ENCODE measurements at places on chromosomes 2 and 18.

DNA sequence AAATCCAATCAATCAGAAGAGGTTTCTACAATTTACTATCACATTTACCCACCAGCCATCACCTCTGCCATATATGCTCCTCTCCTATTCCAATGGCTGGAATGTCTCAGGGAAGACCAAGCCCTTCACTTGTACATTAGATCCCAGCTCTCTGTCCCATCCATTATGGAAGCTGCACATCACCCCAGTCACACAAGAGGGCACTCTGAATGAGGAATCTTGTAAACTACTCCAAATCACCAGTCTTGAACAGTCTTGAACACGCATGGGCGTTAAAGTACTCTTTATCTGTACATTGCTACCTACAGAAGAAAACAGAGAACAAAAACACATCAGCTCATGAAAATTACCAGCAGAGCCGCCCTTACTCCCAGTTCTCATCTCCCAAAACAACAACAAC lies 38.7 kb downstream of the ZC3H8 start:
- no peak for DNase-seq

- peak; percentile 6 for DNase-seq
Observed at GRCh38 chr18:49400398-49401072, 59.9 kb downstream of the DYM start.

DNA sequence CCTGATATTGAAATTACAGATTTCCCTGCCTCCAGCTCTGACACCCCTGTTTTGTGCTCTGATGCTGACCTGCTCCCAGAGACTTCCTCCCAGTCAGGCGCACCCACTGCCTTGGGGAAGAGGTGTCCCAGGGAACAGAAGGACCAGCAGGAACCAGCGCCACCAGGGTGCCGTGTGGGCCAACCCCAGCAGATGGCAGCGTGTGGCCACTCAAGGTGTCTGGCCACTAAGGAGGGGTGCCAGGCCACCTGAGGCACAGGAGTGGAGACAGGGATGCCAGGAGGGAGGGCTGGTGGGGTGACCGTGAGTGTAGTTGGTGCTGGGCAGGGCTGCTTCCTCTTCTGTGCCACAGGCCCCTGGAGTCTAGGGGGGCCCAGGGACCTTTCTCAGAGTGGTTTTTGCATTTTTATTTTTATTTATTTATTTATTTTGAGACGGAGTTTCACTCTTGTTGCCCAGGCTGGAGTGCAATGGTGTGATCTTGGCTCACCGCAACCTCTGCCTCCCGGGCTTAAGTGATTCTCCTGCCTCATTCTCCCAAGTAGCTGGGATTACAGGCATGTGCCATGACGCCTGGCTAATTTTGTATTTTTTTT lies 56.0 kb downstream of the TEX44 start:
- peak; percentile 84 for DNase-seq

- DNase-seq: no peak
Observed at GRCh38 chr2:18548621-18549020, 11.8 kb downstream of the RDH14 start.

DNA sequence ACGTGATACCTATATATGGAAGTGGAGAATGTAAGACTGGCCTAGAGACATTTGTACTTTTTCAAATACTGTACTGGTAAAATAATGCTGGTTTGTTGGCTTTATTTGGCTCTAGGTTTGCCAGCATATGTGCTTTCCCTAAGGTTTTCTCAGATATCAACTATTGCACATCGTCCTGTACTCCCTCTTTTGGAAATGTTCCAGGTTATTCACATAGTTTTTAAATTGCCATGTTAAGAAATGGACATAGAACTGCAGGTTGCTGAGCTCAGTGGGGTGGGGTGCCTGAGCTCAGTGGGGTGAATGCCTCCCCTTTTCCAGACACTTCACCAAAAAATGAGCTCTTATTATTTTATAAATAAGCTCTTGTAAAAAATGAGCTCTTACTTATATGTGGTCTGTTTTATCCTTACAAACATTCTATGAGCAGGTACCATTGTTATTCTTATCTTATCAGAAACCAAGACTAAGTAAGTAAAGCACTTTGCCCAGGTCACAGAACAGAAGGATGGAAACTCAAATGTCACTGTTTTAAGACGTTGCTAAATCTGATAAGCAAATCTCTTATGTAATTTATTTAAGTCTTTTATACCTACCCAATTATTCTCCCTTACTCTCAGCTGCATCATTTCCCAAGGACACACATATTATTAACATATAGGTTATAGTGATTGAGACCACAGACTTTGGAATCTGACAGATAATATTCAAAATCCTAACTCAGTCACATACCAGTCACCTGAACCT lies 99.0 kb downstream of the CPS1 start:
- no peak for DNase-seq

DNA sequence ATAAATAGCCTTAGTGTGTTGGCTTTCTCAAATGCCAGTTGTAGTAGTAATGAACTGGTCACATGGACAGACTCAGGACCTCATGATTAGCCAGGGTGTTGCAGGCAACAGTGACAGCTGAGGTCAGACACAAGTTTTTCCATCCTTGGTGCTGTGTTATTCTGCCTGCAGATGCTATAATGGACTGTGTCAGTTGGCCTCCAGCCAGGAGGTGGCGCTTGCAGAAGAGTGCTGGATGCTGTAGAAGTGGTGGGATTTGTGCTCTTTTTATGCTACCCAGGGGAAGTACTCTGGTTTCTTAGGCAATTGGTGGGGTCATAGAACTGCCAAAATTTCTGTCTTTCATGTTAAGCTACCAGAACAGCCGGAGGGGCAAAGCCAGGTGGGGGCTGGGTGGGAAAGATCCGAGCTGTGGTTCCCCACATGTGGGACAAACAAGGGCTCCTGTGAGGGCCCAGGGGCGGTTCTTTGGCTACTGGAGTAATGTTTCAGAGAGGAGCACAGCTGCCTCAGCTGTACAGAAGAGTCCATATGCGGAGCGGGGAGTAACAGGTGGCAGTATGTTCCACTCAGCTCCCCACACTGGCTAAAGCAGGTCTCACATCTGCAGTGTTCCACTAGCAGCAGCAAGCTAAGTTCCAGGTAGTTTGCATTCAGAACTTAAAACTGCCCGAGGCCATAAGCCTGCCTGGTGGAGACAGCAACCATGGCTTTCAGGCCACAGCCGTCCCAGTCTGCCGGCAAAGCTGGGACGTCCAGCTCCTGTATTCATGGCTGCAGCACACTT lies 104.4 kb downstream of the GULP1 start:
- no peak for DNase-seq

All from hepatocyte (in vitro differentiated cells).